ENCODE measurements at places on chromosomes 3 and 15.

- DNase-seq, result peak; percentile 37
Measured at GRCh38 chr15:72845981-72846383, 62.4 kb upstream of the ADPGK start.

GRCh38 chr15:69939513-69940440 lies 157.9 kb downstream of the TLE3 start:
- no peak for DNase-seq

GRCh38 chr3:187744169-187745151 lies 808 bp downstream of the BCL6 start:
- peak; percentile 60 for DNase-seq

DNA sequence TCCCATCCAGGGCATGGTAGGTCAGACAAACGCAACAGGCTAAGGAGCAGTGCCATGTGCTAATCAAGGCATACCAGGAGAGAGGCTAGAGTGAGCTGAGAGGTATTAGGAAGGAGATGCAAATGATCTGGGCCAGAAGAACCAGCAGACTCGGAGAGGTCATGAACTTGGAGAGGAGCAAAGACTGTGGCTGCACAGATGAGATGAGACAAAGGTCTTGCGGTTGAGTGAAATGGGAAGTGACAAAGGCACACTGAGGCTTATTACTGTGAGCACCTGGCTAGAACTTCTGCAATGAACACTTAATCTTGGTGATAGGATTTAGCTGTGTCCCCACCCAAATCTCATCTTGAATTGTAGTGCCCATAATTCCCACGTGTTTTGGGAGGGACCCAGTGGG lies 380.2 kb downstream of the ULK4 start:
- no peak for DNase-seq

GRCh38 chr3:146093896-146094295 lies 67.1 kb downstream of the PLOD2 start:
- peak; percentile 48 for DNase-seq

- peak; percentile 76 for DNase-seq
Measured at GRCh38 chr3:174397848-174398247, 461.3 kb upstream of the NAALADL2 start.

GRCh38 chr3:30760040-30760695 lies 134.3 kb downstream of the GADL1 start:
- DNase-seq, result peak; percentile 33

DNA sequence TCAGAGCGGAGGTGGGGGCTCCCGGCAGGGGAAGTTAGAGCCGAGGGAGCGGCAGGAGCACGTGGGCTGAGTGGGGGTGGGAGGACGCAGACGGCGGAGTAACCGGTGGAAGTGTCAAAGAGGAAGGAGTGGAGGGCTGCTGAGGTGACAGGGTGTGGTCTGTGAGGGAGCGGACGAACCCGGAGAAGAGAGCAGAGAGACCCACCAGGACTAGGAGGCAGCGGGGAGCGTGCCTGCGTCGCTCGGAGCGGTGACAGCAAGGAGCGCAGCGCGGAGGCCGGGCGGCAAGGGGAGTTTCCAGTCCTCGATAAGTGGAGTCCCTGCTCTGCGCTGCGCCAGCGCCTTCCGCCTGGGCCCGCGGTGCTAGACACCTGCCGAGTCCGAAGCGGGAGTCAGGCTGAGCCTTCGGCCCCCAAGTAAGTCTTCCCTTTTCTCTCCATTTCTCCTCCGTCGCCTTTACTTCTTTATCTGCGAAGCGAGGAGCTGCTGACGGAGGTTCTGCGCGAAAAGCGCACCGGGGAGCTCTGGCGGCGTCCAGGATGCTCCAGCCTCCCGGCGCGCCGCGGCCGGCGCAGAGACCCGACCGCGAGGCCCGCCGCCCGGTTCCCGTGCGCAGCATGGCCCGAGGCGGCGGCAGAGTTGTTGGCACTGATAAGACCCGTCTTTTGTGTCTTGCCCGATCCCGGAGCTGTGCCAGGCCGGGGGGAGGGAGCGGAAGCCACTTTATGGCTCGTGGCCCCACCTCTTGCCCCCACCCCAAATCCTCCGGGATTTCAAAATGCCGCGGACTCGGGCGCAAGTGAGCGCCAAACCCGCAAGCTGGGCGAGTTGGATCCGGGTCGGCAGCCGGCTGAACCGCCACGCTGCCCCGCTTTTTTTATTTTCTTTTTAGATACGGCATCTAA lies 533.0 kb upstream of the SEMA6D start:
- DNase-seq, result peak; percentile 7

DNA sequence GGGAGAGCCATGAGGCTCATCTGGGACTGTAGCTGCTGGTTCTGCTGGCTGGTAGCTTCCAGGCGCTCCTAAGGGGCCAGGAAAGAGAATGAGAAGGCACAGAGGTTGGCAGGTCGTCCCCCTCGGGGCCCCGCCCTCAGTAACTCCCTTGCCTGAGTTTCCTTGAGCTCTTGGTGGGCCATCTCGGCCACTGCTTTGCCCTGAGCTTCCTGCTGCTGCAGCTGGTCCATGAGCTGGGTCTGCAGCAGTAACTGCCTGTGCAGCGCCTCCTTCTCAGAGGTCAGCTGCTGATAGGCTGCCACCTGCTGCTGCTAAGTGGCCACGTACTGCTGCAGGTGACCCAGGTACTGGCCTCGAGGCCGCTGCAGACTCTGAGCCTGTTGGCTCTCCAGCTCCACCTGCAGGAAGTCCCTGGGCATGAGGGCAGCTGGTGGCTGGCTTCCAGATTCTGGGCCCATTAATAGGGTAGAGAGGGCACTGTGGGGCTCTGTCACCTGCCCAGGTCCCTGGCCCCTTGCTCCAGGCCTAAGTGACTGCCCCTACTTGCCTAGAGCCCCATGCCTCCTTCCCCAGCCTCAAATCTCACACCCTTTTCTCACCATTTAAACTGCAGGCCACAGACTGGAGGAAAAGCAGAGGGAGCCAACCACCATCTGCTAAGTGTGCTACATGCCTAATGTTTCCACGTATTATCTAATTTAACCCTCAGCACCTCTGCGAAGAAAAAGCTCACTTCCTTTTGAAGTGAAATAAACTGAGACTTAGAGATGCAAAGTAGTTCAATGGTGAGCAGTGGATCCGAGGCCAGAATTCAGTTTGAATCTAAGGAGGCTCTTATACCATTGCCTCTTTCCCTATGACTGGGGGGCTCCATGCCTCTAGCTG lies 10.8 kb upstream of the VPS33B start:
- DNase-seq, result peak; percentile 25
